ENCODE measurements at places on chromosomes 4 and X.

DNA sequence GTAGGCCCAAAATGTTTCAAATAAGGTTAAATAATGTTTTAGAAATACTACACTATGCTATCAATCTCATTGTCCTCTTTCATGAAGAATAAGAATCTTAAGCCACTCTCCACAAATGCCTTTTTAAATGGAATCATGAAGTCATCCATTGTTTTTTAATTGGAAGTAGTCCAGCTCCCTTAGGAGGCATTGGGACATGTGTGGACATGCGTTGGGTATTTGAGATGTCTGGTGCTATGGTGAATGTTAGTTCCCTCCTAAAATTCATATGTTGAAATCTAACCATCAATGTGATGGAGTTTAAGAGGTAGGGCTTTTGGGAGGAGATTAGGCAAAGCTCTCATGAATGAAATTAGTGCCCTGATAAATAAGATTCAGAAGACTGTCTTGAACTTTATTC lies 289.0 kb downstream of the C4orf33 start:
- DNase-seq = no peak

DNA sequence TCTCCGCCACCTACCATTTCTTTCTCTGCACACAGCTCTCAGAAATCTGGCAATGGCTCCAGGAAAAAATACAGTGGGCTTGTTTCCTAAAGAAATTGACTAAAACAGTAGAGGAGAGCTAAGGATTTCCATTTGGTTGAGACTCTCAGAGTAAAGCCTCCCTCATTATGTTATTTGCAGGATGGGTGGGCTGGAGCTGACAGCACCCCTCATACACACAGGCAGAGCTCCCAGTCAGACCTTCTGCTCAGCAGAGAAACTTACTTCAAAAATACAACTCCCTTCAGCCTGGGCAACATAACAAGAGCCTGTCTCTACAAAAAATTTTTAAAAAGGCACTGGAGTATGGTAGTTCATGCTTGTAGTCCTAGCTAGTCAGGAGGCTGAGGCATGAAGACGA lies 44.9 kb downstream of the ENPEP start:
- DNase-seq = no peak

DNA sequence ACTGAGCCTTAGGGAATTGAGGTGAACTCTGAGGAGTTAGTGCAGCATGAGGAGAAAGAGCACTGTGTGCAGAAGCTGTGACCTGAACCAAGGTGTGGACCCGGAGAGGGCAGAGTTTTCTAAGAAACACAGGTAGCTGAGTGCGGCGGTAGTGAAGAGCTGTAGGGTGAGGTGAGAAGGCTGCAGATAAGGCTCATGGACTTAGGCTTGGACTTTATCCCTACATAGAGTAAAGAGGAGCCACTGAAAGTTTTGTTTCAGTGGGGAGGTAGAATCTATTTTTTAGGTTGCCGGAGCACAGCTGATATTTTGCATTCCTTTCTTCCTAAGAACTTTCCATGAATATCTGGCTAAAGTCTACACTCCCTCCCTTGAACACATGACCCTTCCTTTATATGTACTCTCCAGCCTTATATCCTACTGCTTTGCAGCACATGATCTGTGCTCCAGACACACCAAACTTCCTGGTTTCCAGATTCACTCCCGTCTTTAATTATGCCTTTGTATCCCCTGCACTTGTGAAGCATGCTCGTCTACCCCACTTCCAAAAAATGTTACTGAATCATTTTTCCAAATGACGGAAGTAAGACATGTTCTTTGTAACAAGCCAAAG lies 10.6 kb upstream of the PGRMC2 start:
- DNase-seq = no peak

GRCh38 chr4:159012381-159012780 lies 90.5 kb upstream of the RAPGEF2 start:
- DNase-seq = no peak

GRCh38 chr4:105598787-105599186 lies 46.4 kb downstream of the ARHGEF38 start:
- DNase-seq = no peak
